ENCODE measurements at places on chromosomes 16 and 17. TPM values are rescaled to one million over a fixed set of nuclear protein-coding genes. Genes with fewer than 3 reads are reported as not detected.
A peak's percentile ranks its signal among the peaks of the same experiment; 100 is the strongest.

GRCh38 chr16:87921236-87921773 lies 15.0 kb downstream of the CA5A start:
- DNase-seq = no peak

DNA sequence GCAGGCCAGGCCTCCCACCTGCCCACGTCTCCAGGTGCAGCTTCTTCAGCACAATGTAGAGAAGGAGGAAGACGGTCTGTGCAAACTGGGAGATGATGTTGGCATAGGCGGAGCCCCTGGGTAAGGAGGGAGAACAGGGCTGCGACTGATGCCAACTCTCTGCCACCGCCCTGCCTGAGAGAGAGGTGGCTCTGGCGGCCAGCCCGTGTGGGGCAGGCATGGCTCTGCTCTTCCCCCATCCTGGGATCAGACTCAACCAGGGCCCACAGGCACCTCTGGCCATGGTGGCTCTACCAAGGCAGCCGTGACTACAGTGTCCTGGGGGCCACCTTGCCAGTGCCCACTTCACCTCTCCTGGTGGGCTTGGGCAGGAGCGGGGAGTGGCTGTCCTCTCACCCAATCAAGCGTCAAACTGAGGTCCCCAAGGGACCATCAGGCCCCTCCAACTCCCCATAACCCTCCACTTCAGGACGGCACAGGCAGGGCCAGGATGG lies 8.6 kb downstream of the SLC47A2 start:
- DNase-seq = no peak

The TMIGD1 gene
- total RNA-seq = not detected

The PABPN1L gene
- not detected for total RNA-seq

DNA sequence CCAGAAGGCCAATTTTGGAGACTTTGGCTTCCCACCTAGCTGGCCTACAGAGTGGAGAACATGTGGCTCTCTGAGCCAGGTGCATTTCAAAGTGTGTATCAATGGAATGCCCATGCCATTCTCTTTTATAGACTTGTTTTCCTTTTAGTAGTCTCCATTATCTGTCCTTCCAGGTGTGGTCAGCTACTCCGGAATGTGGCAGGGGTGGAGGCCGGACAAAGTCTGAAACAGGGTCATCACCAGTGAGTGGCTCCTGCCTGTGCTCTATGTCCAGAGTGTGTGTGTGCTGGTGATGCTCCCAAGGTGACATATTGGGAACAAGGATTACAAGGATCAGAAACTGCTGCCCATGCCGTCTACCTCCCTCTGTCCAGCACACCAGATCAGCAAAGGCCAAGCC lies 3.8 kb upstream of the TMEM220 start:
- DNase-seq = no peak

DNA sequence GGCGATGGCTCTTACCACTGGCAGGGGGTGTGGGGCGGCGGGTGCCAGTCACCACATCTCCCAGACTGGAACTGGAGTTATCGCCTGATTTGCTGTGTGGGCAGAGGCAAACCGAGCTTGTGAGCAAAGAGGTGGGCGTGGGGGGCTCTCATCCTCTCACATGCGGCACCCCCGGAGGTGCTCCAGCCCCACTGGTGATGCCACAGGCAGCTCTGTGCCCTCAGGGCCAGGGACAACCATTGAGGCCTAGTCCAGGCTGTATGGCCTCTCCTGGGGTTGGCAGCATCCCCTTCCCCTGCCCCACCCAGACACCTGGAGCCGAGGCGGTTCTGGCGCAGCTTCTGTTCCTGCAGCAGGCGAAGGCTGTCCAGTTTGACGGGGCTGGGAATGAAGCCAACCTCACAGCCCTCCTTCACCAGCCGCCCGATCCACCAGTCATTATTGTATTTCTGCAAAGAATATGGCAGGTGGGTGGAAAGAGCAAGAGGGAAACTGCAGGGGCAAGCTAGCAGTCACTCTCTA lies 10.9 kb downstream of the CACNB1 start:
- DNase-seq = no peak

- no peak for DNase-seq
These were observed 11.3 kb downstream of the CACNG4 start for GRCh38 chr17:66975614-66976378.

- DNase-seq = no peak
These were observed 930.9 kb upstream of the CDH8 start for GRCh38 chr16:62967163-62967562.

- no peak for DNase-seq
These were observed 2.0 kb downstream of the DNAI2 start for GRCh38 chr17:74276051-74276476.

DNA sequence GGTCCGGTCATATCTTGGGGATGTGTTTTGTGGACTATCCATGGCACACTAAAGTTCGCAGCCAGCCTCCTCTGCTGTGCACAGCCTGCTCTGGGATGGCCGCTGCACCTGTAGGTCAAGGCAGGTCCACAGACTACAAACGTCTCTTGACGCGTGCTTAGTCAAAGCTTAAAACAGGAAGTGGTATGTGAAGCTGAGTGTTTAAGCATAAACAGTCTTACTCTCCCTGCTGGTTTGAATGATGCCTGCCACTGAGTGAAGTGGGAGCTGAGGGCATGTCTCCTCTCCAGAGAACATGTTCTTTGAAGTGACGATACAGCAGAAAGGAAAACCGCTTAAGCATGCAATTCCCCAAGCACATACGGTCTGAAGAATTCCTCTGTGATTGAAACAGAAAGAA lies 365.6 kb downstream of the SLC39A11 start:
- no peak for DNase-seq

DNA sequence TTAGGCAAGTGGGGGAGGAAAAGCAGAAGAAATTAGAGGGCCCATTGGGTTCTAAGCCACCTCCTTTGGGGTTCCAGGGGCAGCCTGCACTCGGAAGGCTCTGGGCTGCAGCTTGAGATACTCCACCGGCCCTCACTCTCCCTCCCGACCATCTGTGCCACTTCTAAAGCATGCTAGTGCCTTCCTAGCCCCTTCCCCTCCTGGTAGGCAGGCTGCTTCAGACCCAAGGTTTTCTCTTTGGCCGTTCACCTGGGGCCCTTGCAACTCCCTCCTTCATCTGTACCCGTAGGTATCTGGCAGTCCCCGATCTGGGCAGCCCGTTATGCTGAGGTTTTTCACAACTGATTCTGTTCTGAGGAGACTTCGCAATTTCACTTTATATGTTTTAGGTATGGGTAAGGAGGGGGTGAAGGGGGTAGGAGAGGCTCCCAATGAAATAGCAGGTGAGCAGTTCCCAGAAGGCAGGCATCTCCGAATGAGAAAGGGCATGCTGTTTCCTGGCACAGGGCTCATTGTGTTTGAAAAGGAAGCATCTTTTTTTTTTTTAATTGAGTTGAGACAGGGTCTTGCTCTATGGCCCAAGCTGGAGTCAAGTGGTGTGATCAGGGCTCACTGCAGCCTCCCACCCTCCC lies 98.7 kb downstream of the RAB11FIP4 start:
- DNase-seq = no peak

- DNase-seq = peak; percentile 82
These were observed 26.4 kb downstream of the ORC6 start for GRCh38 chr16:46715769-46716305.

The RHBDF2 gene
- total RNA-seq = 17.9 TPM

The TPSB2 gene
- 10.0 TPM for total RNA-seq

The SLC5A11 gene
- total RNA-seq = not detected

The SLC2A4 gene
- total RNA-seq = 119 TPM

DNA sequence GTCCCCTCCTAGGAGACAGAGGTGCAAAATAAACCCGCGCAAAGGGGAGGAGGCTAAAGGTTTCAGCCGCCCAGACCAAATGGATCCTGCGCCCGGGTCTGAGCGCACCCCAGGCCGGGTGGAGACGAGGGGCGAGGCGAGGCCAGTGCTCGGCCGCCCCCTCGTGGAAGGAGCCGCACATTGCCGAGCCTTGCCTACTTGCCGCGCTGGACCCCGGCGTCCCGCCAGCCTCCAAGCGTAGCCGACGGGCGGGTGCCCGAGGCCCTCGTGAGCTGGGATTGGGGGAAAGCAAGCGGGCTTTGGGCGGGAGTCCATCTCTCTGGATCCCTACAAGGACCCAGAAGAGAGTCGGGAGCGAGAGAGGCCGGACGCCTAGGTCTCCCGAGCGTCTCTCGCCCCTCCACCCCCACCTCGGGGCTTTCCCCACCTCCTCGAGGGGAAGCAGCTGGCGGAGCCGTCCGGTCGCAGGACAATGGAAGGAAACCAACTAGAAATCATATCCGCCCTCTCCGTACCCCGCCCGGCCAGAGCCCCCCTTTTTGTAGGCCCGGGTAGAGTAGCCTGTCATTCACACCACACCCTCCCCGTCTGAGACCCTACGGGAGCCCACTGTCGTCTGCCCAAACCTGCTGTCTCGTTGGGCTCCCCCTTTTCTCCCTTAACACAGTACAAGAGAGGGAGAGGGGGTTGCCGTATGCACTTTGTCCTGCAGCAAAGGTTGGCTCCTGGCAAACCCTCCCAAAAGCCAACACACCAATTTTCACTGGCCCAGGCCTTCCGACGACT lies 664 bp upstream of the BCL6B start:
- DNase-seq = peak; percentile 93

GRCh38 chr17:59714255-59714654 lies 6.8 kb downstream of the VMP1 start:
- DNase-seq = no peak

DNA sequence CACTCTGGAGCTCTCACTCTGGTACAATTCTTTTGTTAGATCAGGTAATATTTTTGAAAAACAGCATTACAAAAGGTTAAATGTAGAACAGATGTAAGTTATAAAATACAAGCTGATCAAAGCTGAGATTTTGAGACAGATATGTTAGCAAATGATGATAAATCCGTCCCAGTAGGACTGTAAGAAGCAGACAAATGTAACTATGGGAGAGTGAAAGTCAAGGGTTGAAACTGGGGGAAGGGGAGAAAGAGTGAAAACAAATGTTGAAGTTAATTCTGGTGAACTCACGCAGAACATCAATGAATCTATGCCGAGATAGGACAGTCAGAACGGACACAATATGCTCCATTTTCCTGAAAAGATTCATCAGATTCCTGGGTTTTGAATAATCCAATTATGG lies 298.9 kb upstream of the IRX5 start:
- no peak for DNase-seq

- no peak for DNase-seq
These were observed 90.7 kb upstream of the SMIM36 start for GRCh38 chr17:55601874-55602364.

DNA sequence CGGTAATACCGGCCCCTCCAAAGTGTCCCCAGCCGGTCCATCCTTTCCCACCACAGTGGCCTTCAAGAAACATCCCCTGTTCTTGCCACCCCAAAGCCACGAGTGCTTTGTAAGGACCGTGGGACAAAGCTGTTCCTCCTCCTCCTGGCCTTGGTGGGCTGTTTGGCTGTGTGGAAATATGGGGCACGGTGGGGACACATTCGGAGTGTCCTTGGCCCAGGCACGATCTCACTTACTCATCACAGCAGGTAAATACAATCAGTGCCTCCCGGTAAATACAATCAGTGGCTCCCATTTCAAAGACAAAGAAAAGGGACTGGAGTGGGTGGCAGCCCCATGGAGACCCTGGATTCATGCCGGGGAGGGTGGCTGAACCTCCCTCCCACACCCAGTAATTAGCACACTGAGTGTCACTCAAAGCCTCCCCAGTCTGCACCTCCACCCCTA lies 10.4 kb downstream of the SCN4A start:
- no peak for DNase-seq

DNA sequence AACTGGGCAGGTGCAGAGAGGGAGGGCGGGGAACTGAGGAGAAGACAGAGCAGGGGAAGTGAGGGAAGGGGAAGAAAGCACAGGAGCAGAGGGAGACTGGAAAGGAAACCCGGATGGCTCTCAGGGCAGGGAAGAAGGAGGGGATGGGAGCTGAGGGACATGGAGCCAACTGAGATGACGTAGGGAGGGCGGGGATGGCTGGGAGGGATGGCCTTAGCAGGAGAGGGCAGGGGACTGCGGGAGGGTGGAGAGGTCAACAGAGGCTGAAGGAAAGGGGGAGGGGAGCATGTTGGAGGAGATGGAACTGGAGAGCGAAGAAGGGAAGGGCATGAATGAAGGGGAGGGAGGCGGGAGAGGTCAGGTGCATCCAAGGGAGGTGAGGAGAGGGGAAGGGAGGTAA lies 81.9 kb downstream of the KCNJ12 start:
- no peak for DNase-seq

- no peak for DNase-seq
These were observed 13.9 kb downstream of the ERN2 start for GRCh38 chr16:23699100-23699499.

GRCh38 chr16:3814755-3815154 lies 65.8 kb downstream of the CREBBP start:
- DNase-seq = no peak

- no peak for DNase-seq
These were observed 114.4 kb downstream of the ASIC2 start for GRCh38 chr17:33178681-33179080.

DNA sequence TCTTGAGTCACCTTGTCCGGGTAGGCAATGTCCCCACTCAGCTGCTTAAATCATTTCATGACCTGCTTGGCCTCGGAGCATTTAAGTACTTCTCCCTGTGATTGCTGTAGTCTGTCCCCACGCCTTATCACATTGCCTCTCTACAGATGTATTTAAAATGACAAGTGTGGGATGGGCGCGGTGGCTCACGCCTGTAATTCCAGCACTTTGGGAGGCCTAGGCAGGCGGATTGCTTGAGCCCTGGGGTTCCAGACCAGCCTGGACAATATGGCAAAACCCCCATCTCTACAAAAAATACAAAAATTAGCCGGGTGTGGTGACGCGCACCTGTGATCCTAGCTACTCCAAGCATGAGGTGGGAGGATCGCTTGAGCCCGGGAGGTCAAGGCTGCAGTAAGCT lies 1.3 kb upstream of the GJC1 start:
- no peak for DNase-seq

The ZG16 gene
- total RNA-seq = not detected

- DNase-seq = peak; percentile 83
These were observed 24.3 kb downstream of the POLR3E start for GRCh38 chr16:22321340-22322001.

DNA sequence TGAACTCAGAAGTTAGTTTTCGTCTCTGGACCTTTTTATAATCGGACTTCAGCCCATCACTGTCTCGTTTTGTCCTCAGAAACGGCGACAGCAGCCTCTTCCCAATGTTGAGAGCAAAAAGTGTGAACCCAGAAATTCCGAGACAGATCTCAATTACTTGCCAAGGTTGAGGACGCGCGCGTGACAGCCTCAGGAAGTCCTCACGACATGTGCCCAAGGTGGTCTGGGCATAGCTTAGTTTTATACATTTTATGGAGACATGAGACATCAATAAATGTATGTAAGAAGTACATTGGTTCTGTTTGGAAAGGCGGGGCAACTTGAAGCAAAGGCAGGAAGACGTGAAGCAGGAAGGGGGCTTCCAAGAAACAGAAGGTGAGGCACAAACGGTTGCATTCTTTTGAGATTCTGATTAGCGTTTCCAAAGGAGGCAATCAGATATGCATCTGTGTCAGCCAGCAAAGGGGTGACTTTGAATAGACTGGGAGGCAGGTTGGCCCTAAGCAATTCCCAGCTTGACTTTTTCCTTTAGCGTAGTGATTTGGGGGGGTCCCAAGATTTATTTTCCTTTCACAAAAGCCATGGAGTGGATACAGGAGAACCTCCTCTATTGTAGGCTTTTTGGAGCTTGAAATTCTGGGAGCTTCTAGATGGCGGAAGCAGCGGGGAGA lies 583 bp upstream of the ZNF747 start:
- no peak for DNase-seq

- DNase-seq = no peak
These were observed 220.0 kb downstream of the HAPSTR1 start for GRCh38 chr16:9311303-9311954.

GRCh38 chr17:2266045-2266864 lies 37.3 kb downstream of the SMG6 start:
- DNase-seq = no peak

GRCh38 chr16:79092846-79093245 lies 507.7 kb downstream of the MAF start:
- DNase-seq = no peak

All from Right ventricle myocardium inferior (tissue), 1 donor.